ENCODE measurements at places on chromosomes 16 and 17. TPM values are rescaled to one million over a fixed set of nuclear protein-coding genes. Genes with fewer than 3 reads are reported as not detected.

PRCD gene
- 1.5 TPM for total RNA-seq

GRCh38 chr16:84047626-84048025, 5.0 kb upstream of the SLC38A8 start:
- DNase-seq, result no peak

PPY gene
- total RNA-seq, result not detected

DNA sequence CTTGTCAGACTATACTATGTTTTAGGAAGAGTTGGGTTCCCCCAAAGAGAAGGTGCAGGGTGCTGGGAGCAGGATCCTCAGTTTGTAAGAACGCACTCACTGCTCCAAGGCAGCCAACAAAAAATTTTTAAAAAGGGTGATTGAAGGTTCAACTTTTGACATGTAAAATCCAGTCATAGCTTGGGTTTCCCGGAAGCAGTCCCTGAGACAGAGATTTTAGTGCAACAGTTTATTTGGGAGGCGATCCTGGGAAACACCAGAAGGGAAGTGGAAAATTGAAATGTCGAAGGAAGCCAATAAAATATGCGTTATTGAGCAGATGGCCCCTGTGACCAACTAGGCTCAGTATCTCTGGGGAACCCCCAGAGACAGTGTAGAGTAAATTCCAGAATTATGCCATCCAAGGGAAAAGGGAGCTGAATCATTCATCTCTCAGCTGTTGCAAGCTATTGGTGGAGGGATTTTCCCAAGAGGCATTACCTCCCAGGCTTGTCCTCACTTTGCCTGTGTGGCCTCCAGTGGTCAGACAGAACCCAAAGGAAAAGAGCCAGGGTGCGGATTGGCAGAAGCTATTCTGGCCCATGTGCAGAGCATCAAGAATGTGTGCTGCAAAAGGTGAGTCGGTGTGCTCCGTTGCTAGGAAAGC, 72.9 kb downstream of the HS3ST3B1 start:
- peak; percentile 64 for DNase-seq

DNA sequence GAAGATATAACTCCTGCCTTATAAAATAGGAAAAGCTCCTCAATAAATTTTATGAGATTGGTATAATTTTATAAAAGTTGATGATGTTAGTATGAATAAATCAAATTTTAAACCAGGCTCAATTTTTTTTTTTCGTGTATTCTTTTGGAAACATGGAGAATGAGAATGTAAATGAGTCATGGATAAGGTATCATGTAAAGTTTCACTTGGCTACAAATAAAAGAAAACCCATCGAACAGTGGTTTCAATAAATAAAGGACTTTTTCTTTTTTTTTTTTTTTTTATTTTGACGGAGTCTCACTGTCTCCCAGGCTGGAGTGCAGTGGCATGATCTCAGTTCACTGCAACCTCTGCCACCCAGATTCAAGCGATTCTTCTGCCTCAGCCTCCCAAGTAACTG, 67.3 kb downstream of the PHKB start:
- DNase-seq, result no peak

- DNase-seq, result no peak
Observed at GRCh38 chr17:45003877-45004276, 35.8 kb upstream of the C1QL1 start.

- DNase-seq, result no peak
Observed at GRCh38 chr17:67577429-67578141, 140.2 kb upstream of the NOL11 start.

PPP1R27 gene
- not detected for total RNA-seq

DNA sequence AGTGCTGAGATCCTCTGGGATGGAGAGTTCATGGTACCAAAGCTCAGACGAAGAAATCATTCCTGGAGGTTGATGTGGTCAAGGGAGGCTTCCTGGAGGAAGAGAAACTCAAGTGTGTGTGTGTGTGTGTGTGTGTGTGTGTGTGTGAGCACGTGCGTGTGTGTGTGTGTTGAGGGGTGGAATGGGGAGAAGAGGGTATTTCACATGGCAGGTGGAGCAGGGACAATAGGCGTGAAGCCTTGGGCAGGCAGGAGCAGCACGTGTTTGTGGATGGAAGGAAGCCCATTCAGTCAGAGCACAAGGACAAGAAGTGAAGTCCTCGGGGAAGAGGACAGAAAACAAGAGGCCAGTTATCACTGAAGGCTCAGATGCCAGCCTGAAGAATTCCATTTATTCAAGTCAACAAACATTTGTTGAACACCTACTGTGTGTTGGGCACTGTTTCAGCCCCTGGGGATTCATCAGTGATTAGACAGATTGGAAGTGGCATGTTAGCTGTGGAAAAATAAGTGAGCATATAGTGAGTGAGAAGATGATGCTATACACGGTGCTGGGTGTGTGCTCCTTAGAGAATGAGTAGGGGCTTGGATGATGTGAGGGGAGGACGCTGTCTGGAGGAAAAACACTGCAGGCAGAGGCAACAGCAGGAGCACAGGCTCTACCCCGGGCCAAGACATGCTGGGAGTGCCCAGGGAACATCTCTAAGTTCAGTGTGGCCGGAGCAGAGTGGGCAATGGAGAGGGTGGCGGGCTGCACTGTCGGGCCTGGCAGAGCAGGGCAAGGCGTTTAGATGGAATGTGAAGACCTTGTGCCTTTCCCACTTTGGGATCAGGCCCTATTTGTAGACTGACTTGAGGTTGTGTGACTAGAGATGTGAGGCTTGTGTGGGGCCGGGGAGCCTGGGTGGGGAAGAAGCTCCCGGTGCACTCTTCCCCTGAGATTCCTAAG, 267.1 kb downstream of the CBLN1 start:
- no peak for DNase-seq

DNA sequence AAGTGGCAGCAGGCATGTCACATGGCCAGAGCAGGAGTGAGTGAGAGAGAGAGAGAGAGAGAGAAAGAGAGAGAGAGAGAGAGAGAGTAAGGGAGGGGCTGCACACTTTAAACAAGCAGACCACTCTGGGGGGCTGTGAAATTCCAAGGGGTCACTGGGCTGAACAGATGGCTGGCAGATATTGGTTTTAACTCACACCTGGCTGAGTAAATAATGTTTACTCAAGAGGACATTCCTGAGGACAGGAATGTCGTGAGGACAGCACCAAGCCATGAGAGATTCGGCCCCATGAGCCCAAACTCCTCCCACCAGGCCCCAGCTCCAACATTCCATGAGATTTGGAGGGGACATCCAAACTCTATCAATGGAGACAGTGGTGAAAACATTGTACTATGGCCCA, 269.7 kb downstream of the CBLN1 start:
- DNase-seq, result no peak

DNA sequence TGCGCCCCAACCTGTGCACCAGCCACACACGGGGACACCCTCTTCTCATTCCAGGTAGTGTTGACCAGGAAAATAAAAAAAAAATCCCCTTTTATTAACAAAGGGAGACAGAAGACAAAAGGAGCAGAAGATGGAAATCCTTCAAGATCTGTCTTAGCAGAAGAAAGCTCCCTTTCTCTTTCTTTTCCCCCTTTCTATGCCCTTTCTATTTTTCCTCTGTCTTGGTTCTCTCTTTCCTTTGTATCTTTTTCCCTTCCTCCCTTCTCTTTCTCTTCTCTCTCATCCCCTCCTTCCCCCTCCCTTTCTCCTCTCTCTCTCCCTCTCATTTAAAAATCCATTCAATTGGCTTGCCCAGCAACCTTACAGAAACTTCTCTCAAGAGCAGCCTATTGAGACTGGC, 254.1 kb upstream of the ZFHX3 start:
- no peak for DNase-seq

CCL17 gene
- not detected for total RNA-seq

GRCh38 chr16:1772362-1772907, at the start of gene EME2:
Gene EME2, plus strand, starts transcription at chr16:1772810. Its CDS starts 418 bp downstream, at chr16:1773228.
- peak; percentile 74 for DNase-seq

CDIPT gene
- total RNA-seq, result 161 TPM

RNF43 gene
- total RNA-seq, result not detected

GRCh38 chr16:68519225-68519745, 19.8 kb upstream of the ZFP90 start:
- DNase-seq, result no peak

GRCh38 chr17:82859431-82860403, 19.9 kb upstream of the ZNF750 start:
- DNase-seq, result peak; percentile 47

- DNase-seq, result peak; percentile 52
Observed at GRCh38 chr17:59761385-59762048, 54.1 kb downstream of the VMP1 start.

DNA sequence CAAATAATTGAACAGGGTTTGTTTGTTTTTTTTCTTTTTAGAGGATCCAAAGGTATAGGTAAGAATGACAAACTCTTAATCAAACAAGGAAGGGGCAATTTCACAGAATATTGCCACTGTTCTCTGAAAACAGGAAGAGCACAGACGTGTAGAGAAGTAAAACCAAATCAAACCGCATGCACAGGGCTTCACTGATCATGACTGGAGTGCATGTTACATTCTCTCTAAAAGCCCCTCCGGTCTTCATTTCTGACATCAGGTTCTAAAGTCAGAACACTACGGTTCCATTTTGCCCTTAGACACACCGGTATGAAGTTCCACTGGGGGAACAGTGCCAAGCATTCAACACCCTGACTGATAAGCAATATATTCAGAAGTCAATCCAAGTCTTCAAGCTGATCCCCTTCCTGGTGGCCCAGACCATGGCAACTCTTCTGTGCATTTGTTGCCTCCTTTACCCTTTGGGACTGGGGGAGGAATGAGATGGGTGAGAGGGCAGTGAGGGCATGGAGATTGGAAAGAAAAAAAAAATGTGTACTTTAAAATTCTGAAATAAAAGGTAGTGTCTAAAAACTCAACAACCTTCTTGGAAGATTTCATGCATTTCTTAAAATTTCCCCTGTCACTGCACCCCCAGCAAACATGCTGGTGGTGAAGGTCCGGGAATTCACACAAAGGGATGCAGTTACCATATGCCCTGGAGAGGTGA, 1.4 kb downstream of the MMD start:
- no peak for DNase-seq

- DNase-seq, result no peak
Observed at GRCh38 chr16:86245895-86246294, 264.4 kb upstream of the FOXF1 start.

DNA sequence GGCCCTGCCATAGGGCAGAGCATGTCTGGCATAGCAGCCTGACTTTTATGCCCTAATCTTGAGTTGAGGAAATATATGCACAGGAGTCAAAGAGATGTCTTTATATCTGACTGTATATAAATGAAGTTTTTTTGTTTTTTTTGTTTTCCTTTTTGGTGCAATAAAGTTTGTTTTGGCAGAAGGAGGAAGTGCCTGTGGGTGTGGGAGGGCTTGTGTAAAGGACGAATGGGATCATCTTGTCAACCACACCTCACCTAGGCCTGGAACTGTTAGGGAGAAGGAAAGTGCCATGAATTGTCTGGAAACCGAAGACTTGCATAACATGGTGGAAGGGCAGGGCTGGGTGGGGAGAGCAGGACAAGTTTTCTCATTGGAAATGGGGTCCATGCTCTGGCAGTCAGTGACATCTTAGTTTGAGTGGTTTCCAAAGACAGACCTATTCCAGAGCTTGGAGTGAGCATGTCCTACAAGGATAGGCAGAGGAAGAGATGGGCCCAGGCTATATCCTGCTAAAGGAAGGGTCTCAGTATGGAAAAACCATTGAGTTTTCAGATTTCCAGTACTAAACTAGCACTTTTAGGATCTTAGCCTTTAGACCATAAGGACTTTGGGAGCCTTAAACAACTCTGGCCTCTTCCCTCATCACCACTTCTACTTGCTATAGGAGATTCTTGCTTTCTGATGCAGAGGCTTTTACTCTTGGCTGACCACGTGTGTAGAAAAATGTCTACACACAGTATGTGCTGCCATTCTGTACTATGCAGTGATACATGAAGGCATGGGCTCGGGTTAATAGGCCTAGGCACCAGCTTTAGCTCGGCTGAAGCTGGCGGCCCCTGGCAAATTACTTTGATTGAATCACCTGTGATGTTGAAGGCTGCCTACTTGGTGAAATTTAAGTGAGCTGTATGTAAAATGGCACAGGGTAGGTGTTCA, 15.5 kb downstream of the SNF8 start:
- DNase-seq, result no peak

DNA sequence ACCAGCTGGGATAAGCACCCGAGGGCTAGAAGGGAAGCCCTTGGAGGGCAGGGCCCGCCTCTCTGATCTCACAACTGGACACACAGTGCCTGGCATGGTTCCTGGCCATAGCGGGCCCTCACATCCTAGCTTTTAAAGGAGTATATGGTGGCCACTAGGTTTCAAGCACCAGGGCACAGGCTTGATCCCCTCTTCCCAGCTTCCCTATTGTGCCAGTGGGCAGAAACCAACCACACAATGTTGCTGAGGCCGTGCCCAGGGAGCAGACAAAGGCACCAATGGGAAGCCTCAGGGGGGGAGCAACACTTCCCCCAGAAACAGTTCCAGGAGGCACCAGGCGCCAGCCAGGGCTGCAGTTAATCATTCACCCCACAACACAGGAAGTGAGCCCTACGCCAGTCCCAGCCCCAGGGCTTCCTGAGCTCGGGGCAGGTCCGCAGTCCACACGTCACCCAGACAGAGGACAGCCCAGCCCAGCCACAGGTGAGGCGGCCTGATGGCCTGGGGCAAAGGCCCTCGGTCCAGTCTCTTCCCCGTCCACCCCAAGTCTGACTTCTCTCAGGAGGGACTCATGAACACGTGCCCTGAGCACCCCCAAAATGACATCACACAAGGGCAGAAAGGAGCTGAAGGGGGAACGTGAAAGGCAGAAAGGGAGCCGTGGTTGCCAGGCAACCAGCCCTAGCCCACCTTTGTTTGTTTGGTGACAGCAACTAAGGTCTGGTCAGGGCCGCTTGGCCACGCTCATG, 12.8 kb downstream of the SMIM5 start:
- DNase-seq, result no peak

SEC14L1 gene
- 27.4 TPM for total RNA-seq

ZNF821 gene
- 21.4 TPM for total RNA-seq

SSTR5 gene
- not detected for total RNA-seq

FBXO39 gene
- total RNA-seq, result 1.1 TPM

GRAP gene
- not detected for total RNA-seq

DNA sequence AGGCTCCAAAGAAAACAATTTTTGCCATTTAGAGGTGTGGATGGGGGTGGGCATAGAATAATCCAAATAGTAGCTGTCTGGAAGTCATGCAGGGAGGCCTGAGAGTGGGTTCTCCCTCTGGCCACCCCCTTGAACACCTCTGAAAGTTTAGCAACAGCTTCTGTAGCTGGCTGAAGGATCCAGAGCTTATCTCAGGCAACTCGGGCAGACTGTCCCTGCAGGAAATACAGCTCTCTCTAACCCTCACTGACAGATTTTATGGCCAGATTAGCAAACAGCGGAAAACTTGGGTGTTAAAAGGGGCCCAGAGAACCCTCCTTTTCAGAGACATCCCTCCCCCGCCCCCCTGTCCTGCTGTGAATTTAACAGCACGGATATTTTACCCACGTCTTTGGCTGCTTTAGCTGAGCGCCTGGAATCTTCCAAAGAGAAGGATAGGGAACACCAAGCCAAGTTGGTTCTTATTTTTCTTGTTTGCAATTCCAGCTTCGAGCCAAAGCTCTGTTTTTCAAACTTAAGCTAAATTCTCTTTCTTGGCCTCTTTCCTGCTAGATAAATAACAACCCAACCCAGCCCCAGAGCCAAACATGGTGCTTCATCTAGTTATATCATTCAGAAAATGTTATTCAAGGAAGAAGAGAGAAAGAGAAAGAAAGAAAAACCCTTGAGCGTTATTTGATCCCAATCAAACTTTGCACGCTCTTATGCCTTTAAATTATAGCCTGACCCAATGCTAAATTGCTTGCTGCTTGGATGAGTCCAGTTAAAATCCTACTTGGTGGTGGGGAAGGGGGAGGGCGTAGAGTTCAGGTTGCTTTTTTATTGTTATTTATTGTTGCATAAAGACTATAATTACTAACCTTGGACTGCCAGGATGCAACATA, 2.3 kb upstream of the HOXB2 start:
- peak; percentile 59 for DNase-seq

- DNase-seq, result no peak
Observed at GRCh38 chr17:17421346-17422216, 55.2 kb upstream of the MED9 start.

Data from GM23248 (cell line).